ENCODE measurements at places on chromosomes 2 and 18.
A peak's percentile ranks its signal among the peaks of the same experiment; 100 is the strongest.

- DNase-seq: peak; percentile 13
These were observed 232.9 kb upstream of the STK17B start for GRCh38 chr2:196404276-196404675.

GRCh38 chr18:33404244-33404873 is 36.2 kb downstream of the CCDC178 start:
- DNase-seq: no peak

DNA sequence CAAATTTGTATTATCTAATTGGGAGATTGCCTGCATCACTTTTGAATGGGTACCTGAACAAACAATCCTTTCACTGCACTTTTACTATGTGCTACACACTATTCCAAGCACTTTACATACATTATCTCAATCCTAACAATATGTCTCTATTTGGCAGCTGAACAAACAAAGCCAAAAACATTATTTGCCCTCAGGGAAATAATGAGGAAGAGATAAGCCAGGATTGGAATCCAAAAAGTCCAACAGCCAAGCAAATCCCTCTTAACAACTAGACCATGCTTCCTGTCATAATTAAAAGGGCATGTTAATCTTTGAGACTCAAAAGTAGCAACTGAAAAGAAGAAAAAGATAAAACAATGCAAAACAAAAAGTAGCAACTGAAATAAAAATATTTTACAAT is 32.1 kb downstream of the RPRD1A start:
- peak; percentile 74 for DNase-seq

DNA sequence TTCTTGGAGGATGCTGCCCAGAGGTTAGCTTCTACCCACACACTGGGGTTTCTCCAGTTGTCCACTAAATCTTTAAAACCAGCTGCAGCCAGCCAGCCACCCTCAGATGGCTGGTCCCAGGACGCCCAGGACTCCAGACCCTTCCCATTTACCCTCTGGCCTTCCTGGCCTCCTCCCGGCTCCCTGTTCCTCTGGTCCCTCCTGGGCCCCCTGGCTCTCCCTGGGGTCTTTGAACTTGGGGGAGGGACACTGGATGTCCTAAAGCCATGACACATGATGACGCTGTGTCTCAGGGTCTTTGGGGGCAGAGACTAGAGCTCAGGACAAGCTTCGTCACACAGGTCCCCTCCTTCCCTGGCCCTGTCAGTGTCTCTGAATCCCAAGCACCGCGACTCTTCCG is 201.1 kb upstream of the HDAC4 start:
- DNase-seq: no peak

DNA sequence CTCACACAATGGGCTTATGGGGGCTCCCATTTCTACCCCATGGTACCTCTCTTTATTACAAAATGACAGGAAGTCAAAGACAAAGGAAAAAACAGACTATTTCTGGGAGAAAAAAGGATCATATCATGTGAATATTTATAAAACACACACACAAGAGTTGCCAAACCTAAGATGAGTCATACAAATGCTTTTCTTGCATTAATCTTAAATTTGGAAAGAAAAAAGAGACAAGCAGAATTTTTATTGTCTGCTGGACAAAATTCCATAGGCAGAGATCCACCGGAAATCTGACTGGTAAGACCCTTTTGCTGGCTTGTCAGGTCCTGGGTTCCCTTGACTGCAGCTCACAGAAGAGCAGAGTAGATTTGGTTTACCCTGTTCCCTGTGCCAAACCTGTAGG is 1732.3 kb upstream of the PIK3C3 start:
- no peak for DNase-seq

DNA sequence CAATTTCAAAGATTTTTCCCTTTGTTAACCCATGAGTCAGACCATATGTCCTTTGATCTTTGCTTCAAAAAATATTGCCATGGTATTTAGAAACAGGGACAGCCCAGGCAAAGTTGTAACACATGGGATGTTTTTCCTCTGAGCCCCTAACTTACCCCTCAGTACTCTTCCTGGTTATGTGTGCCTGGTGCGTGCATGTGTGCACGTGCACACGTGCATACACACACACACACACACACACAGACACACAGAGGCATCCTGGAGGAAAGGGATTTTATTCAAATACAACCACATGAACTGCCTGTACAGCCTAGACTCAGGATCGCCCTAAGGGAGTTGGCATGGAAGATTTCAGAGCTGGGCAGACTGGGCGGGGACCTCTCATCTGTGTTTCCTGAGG is 5.1 kb downstream of the AFF3 start:
- no peak for DNase-seq

- DNase-seq: no peak
These were observed 2.8 kb downstream of the TMEM169 start for GRCh38 chr2:216084547-216084946.

DNA sequence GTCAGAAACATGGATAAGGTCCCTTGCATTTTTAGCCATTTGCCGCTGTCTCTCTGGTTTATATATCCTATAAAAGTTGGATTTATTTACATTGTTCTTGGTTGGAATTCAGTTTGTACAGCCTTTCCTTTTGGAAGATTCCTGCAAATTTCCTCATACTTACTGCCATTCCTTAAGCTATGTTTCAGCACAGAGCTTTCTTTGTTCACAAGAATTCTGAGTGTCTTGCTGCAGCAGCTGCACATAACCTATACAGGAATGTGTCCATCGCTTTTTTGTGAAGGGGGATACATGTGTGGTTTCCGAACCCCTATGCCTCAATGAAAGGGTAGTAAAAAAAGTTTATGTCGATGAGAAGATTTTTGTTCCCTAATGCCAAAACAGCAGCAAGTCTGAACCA is 48.3 kb upstream of the CCDC68 start:
- DNase-seq: no peak

- no peak for DNase-seq
These were observed 9.4 kb downstream of the CRACDL start for GRCh38 chr2:98926601-98927000.

DNA sequence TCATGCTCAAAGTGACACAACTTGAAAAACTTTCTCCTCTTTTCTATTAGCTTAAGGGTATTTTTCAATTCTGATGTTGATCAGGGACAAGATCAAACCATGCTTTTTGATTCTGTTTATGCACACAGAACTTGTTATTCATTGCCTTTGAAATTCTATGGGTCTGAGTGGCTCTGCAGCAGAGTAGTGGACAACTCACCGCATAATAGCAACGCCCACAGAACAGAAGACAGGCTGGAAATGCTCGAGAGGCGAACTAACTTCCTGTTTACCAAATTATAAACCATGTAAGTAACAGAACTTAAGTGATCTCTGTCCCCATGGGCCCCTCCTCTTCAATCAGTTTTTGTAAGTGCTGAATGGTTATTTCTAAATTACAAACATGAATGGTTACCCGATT is 131.2 kb downstream of the CBLN2 start:
- DNase-seq: no peak

GRCh38 chr18:57251747-57252146 is 100.6 kb upstream of the ST8SIA3 start:
- DNase-seq: no peak

DNA sequence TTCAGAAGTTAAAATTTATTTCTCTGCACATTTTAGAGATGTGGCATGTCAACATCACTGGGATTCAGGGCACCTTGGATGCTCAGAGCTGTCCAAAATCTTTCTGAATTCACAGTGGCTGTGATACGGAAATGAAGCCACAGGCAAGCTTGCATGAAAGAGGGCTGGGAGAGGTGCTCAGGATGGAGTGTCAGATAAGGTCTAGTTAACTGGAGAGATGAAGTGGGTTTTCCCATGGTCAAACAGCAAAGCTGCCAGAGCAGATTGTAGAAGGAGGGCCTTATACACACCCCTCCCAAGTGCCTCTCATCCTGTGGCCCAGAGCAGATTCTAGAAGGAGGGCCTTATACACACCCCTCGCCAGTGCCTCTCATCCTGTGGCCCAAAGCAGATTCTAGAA is 286.8 kb upstream of the PXDN start:
- no peak for DNase-seq

GRCh38 chr2:213496226-213496625 is 212.0 kb downstream of the SPAG16 start:
- DNase-seq: no peak

- peak; percentile 55 for DNase-seq
These were observed 90.9 kb upstream of the SMAD7 start for GRCh38 chr18:49041435-49042245.

GRCh38 chr2:20421988-20422370 is 24.9 kb upstream of the RHOB start:
- peak; percentile 88 for DNase-seq

GRCh38 chr18:46469186-46469915 is 187.7 kb downstream of the LOXHD1 start:
- DNase-seq: no peak

GRCh38 chr2:40244675-40245074 is 207.2 kb downstream of the SLC8A1 start:
- DNase-seq: peak; percentile 81

DNA sequence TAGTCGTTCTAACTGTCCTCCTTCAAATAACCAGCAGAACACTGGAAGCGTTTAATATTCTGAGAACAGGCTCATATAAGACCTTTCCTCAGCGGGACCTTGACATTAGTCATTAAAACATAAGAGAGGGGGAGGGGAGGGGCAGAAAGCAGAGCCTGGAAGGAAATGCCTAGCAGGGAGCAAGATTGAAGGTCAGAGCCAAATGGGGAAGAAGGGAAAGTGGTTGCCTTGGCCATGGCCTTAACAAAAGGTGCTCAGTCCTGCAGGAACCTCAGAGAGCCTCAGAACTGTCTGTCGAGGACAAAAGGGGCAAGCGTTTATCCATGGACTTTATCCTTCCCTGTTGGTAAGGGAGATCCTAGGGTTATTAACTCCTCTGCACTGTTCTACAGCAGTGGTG is 856 bp upstream of the PLA2R1 start:
- no peak for DNase-seq

DNA sequence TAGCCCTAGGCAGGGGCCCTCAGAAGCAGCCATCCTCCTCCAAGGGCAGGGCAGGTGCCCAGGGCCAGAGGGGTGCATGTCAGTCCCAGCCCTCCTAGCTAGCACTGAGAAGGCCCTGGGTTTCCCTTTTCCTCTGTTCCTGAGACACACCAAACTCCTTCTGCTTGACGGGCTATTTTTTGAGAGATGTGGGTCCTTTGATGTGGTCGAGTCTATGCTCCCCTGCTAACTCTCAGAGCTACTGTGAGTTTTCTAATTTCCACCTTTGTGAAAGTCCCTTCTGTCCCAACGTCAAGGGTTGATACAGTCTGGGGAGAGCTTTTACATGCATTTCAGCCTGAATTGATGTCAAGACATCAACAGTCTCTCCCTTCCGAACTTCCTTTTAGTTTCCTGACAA is 51.4 kb downstream of the TRPM8 start:
- DNase-seq: no peak
